HuH-7.5 (cell line): ENCODE measurements at places on chromosomes 4 and X.

DNA sequence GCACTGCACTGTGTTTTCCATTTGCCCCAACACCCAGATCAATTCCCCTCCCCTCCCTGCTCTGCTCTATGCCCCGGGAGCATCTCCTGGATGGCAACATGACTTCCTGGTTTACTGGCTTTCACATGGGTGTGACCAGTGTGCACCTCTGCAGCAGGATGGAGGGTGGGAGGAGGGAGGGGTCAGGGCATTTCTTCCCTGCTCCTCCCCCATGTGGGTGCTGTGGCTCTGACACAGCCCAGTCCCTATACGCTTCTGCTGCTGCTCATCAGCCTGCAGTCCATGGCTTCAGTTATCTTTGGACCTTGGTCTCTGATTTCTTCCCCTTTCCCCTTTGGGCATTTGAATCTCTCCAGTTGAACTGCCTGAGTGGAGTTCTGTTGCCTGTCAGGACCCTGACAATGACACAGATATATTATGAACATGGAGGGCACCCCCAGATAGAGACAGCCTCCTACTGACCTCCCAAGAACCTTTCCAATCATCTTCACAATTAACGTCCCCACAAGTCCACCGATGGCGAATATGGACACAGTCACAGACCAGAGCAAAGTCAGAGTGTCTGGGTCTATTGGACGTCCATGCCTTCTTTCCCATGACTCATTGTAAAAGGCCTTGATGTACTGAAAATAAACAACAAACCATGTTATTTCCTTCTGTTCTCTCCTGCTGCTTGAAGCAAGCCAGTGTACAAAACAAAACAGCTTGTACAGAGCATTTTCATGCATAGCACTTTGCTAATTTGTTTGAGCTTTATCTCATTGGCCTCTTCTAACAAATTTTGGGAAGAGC lies 24.8 kb downstream of the SLC2A9 start:
- DNase-seq = no peak

GRCh38 chr4:5827108-5828004 lies 65.5 kb downstream of the CRMP1 start:
- no peak for DNase-seq

DNA sequence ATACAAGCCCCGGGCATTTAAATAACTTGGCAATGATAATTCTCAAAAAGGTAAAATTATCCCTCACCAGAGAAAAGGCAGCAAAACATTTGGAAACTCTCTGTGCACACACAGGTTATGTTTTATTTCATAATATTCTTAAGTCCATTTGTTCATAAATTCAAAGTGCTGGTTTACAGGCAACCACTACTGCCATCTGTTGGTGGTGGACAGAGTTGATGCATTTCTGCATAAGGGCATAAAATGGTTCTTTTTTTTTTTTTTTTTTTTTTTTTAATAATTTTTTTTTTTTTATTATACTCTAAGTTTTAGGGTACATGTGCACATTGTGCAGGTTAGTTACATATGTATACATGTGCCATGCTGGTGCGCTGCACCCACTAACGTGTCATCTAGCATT lies 31.5 kb upstream of the IL21 start:
- DNase-seq = no peak

DNA sequence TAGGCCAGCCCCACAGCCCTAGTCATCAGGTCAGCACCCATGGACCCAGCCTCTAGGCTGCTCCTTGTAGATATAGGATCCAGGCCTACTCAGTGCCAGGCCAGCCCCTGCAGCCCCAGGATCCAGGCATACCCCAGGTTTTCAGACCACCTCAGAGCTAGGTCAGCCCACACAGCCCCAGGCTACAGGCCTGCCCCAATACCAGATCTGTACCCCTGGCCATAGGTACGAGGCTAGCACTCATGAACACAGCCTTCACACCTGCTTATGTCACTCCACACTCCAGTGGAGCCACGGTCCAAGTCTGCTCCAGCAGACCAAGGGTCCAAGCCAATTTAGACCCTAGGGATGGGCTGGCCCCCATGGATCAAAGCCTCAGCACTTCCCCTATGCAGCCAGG lies 191.0 kb downstream of the DLG3 start:
- no peak for DNase-seq

DNA sequence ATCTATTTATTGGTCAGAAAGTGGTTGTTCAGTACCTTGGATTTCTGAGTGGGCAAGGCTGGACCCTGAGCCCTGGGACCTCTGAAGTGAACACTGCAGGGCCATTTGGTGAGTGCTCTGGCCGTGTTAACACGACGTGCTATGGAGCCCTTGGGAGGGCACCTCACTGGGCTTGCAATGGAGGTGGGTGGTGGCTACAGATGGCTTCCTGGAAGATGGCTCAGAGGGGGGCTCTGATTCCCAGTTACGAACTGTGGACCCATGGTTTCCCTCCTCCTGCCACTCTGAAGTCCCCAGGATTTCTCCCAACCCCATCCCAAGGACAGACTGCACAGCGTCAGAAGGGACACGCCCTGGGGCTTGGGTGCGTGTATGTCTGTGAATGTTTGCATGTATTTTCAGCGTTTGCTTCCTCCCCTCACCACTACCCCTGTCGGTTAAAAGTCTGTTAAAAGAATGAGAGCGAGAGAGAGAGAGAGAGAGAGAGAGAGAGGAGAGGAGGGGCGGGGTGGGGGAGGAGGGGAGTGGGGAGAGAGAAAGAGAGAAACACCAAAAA lies 3.7 kb upstream of the RHOH start:
- no peak for DNase-seq

GRCh38 chr4:85773372-85773771 lies 298.4 kb downstream of the ARHGAP24 start:
- no peak for DNase-seq

DNA sequence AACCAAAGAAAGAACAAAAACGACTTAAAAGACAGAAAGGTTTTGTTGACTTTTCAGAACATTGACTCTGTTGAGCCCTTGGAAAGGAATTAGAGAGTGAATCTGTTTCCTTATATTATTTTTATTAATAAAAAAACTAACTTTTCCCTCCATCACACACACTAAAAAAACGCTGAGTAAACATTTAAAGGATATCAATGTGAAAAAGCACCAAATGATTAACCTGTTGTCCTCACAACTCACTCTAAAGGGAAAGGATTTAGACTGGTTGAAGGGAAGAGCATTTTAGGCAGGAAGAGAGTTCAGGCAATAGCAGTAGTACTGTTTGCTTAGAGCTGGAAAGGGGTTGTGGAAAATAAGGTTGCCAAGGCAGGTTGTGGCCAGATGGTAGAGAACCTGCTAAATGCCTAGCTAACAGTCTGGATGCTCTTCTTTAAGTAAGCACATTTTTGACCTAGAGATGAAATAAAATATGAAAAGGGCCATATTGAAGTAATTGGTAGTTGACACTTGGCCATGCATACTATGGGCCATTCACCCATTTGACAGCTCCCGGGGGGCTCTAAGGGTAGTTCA lies 98.0 kb upstream of the NDP start:
- no peak for DNase-seq

GRCh38 chrX:123424546-123424945 lies 240.5 kb downstream of the GRIA3 start:
- no peak for DNase-seq

DNA sequence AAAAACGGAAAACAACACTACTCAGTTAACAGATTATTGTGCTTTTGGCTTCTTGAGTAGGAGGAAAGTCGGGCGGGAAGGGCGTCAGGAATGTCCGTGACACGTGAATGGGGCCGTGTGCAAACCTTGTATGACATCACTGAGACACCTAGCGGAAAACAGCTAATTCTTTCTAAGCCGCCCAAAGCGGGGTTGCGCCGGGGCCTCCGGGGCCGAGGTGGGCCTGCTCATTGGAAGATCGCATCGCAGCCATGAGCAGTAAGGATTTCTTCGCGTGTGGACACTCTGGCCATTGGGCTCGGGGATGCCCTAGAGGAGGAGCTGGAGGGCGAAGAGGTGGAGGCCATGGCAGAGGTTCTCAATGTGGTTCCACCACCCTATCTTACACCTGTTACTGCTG lies at the start of gene ZCCHC13:
Gene ZCCHC13 (plus strand): TSS at position 165 of the 400 bp plus-strand sequence. CDS start 87 bp downstream, at position 252.
- DNase-seq = no peak

GRCh38 chrX:333611-334311 lies 15.2 kb upstream of the GTPBP6 start:
- DNase-seq = no peak

- no peak for DNase-seq
Observed at GRCh38 chr4:127788517-127788916, 6.4 kb downstream of the HSPA4L start.

DNA sequence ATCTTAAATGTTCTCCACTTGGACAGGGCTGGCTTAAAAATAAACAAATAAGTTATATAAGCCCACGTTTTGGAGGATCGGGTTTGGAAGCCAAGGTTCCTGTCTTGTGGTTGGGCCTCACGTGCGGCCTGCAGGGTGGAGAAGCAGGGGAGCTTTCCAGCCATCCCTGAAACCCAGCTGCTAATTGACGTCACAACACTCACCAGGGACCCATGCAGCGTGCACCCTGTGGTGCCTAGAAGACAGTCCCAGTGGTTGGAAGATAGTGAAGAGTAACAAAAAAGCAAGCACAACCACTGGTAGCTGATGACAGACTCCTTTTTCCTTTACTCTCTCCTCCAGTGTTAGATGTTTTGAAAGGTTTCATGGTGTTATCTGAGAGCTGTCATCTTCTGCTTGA lies 142.0 kb upstream of the RBPJ start:
- no peak for DNase-seq

DNA sequence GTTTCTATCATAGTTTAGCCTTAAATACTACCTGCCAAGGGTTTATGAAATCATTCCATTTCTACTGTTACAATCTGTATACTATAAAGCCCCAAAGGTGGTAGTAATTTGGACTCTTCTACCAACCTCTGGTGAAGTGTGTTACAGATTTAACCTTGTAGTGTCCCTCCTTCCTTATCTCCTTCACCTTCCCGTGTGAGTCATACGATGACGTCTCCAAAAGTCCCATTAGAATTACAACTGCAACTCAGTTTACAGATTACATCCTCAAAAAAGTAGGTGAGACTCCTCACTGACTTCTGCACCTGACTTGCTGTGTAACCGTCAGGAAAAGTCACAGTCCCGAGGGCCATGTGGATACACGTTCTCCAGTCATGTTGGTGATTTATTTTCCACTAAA lies 219.0 kb downstream of the DCTD start:
- DNase-seq = no peak

DNA sequence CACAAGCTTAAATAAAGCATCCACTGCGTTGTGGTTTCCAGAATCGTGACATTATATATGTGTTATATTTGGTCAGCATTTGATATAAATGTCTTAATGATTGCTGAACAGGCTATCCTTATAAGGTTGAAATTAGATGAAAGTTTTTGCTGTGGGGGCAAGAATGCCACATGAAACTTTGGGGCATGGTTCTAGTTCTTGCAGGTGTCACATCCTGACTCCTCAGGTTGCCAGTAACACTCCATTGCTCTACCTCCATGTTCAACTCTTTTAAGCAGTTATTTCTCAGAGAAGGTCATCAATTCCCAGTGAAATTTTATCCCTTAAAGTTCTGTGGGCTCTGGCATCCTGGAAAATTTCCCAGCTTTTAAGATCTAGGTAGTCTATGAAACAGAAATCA lies 33.7 kb downstream of the NFKB1 start:
- DNase-seq = no peak

DNA sequence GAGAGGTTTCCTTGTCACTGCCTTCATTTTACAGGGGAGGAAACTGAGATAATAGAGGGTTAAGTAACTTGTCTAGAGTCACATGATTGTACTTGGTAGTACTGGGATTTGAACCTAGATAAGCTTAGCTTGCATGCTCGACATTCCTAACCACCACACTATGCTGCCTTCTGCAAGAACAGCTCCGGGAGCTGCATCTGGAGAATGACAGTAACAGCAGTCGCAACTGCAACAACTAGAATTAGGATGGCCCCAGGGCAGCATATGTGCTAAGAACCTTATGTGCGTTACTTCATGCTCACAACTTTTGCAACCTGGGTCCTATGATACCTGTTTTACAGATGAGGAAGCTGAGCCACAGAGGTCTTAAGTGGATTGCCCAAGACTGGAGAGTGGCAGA lies 89.5 kb upstream of the LCORL start:
- no peak for DNase-seq

- no peak for DNase-seq
Observed at GRCh38 chr4:16607241-16608066, 291.0 kb downstream of the LDB2 start.

DNA sequence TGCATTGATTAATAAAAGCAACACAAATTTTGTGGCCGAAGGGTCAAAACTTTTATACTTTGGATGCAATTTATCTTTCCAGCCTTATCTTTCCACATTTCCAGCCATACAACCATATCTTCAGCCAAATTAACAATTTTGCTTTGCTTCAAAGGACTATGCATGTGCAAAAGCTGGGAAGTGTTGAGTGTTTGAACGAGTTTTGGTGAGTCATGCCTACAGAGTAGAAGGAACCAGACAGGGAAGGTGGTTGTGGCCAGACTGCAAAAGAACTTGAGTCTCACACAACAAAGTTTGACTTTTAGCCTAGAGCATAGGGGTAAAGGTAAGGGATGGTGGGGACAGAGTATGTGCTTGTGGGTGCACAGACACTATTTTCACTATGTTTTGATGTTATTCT lies 53.0 kb upstream of the GABRA2 start:
- no peak for DNase-seq

DNA sequence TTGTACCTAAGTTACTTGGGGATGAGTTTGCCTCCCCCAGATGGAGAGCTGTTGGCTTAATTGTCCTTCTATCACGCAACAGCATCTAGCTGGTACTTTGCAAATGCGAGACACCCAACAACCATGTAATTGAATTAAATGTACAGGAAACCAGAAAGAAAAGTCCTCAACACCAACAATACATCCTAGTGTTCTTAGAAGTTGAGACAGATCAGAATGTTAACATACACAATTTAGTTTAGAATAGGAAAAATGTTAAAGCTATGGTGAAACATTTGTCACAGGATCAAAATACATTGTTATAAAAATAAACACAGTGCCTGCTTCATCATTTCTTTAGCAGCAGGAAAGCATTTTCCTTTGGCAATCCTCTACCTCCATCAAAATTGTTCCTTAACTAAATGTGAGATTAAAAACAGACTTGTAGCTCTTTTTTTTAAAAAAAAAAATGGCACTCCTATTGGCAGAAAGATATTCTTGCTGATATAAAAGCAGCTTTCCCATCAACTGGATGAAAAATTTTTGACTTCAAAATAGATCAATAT lies 163.1 kb upstream of the MID1 start:
- DNase-seq = no peak

DNA sequence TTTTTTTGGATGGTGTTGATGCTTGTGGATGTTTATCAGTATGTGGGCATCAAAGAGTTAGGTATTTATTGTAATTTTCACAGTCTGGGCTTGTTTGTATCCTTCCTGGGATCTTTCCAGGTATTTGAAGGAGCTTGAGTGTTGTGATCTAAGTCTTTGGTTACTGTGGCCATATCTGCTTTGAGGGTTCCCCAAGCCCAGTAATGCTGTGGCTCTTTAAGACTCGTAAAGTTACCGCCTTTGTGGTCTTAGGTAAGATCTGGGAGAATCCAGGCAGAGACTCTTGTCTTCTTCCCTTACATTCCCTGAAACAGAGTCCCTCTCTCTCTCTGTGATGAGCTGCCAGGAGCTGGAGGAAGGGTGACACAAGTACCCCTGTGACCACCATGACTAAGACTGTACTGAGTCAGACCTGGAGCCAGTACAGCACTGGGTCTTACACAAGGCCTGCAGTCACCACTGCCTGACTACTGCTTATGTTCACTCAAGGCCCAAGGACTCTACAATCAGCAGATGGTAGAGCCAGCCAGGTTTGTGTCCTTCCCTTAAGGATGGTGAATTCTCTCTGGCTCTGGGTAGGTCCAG lies 62.2 kb downstream of the FMR1NB start:
- no peak for DNase-seq
